SJSA1 (cell line): ENCODE measurements at places on chromosomes 3 and 15. TPM values are rescaled to one million over a fixed set of nuclear protein-coding genes. Genes with fewer than 3 reads are reported as not detected.

Gene TMEM108
- not detected in 2 replicates for total RNA-seq

Gene CAND2
- 0.87 and 1.5 TPM in 2 replicates for total RNA-seq

Gene TRIM59
- 99.9 and 119 TPM in 2 replicates for total RNA-seq

Gene CLDN1
- total RNA-seq: 1.5 and 2.4 TPM in 2 replicates

Gene RTP1
- not detected in 2 replicates for total RNA-seq

Gene MRAS
- total RNA-seq: 75.6 and 155 TPM in 2 replicates

Gene ZPLD1
- not detected in 2 replicates for total RNA-seq

GRCh38 chr15:91202510-91203102, 102.5 kb downstream of the SV2B start:
- H3K27ac ChIP-seq: no peak overlapping the region
- H3K36me3 ChIP-seq: no peaks in the 10 kb centered on the region
- no peaks in the 10 kb centered on the region for H3K27me3 ChIP-seq
- no peak overlapping the region for H3K4me3 ChIP-seq
- no peak for DNase-seq
- no peaks in the 10 kb centered on the region for H3K4me1 ChIP-seq

Gene ZNF501
- total RNA-seq: 0.53 and 4.4 TPM in 2 replicates

GRCh38 chr3:6229778-6230410, 631.0 kb upstream of the GRM7 start:
- no peaks in the 10 kb centered on the region for H3K36me3 ChIP-seq
- no peak for DNase-seq

DNA sequence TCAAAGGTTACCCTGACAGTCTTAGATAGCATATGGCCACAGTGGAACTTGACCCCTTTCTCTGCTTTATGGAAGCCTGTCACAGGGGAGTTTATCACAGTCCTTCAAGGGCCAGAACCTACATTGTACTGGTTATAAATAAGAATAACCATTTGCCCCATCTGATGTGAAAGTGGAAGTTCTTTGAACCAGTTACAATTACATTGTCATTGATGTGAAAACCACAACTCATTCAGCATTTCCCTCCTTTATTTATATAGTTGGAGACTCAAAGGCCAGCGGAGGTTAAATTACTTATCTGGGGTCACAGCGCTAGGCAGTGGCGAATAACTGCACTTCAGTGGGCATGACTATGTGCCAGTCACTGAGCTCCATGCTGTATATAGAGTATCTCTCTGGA, 60.5 kb upstream of the TBC1D5 start:
- H3K27ac ChIP-seq: no peak overlapping the region
- no peak for DNase-seq
- peaks cover 20% of the 10 kb centered on the region for H3K4me1 ChIP-seq
- no peaks in the 10 kb centered on the region for H3K27me3 ChIP-seq
- no peak overlapping the region for H3K4me3 ChIP-seq

DNA sequence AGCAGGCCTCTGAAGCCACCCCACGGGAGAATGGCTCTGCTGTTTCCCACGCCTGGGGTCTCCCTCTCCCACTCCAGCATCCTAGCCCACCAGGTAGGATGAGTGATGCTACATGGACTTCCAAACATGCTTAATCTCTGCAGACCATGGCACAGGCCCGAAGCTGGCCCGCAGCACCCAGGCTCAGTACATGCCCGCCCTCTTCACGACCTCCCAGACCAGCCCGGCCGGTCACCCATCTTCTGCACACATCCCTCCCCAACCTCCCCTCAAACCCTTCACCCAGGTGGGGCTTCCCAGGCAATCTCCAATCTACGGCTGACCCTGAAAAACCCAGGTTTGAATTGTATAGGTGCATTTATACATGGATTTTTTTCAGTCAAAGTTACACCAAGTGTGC, 264.0 kb downstream of the TJP1 start:
- H3K4me1 ChIP-seq: no peaks in the 10 kb centered on the region
- DNase-seq: no peak
- H3K27ac ChIP-seq: no peak overlapping the region
- H3K36me3 ChIP-seq: no peaks in the 10 kb centered on the region
